ENCODE measurements at places on chromosomes 11 and 22.
A peak's percentile ranks its signal among the peaks of the same experiment; 100 is the strongest.

- DNase-seq = no peak
These were observed 89.5 kb upstream of the B3GAT1 start for GRCh38 chr11:134501406-134502152.

DNA sequence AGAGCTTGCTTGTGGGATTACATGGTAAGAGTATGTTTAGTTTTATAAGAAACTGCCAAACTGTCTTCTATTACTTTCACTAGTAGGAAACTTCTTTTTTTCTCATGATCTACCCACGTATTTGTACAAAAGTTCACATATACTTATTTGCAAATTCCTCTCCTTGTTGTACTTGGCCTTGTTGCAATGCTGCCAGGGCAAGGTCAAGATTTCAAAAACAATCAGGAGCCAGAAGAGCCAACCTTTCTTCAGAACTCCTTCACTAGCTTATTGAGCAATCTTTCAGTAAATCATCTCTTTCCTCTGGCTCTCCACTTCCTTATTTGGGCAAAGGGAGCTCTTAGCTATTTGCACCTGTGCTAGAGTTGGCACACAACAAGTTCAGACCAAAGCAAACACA lies 9.7 kb downstream of the SRSF8 start:
- peak; percentile 26 for DNase-seq

DNA sequence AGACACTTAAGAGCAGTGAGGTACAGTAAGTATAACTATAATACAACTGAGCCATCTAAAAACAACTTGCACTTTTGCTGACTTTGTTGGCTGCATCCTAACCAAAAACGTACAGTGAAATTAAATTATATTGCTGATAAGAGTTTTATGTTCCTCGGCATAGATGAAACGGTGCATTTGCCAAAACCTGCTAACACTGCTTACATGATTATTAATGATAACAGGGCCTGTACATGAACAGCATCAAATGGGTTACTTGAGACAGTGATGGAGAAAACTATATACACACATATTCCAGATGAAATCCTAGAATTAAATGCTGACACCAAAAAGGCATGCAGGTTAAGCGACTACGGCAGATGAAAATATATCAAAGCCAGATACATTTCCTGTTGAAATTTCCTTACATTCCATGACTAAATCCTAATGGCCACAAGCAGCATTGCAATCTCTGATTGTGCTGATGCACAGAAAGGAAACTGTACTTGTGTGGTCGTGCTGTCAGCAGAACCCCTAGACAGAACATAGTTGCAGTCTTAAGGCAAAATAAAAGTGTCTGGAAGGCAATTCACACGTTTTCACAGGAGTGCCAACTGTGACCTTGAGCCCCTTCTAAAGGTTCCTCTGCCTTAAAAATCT lies 143.9 kb downstream of the CADM1 start:
- DNase-seq = no peak

DNA sequence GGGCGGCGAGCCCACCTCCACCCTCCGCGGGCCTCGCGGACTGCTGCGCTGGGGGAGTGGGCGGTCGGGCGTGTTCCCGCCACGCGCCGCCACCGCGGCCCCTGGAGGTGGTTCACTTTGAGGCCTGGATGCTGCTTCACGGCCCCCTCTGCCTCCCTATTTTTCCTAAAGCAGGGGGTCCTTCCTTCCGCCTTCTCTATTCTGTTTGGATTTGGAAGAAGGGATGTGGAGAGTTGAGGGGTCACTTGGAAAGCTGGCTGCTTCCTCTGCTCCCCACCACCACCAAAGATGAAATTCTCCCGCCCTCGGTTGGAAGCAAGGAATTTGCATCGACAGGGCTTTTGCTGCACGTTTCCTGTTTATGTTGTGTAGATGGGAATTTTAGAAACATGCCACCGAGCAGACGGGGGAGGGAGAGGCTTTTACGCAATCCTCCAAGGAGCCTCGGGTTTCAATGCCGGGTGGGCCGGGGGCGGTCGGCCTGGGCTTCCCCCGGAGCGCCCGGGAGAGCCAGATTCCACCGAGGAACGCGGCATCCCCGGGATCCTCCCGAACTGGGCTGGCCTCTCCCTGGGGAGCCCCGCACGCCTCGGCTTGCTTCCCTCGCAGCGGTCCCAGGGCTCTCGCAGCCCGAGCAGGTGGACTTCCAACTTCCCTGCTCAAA lies 403 bp upstream of the SBF2 start:
- DNase-seq = peak; percentile 44

All from RWPE1 (cell line).